ENCODE measurements at places on chromosomes 12 and 14.
A peak's percentile ranks its signal among the peaks of the same experiment; 100 is the strongest.

DNA sequence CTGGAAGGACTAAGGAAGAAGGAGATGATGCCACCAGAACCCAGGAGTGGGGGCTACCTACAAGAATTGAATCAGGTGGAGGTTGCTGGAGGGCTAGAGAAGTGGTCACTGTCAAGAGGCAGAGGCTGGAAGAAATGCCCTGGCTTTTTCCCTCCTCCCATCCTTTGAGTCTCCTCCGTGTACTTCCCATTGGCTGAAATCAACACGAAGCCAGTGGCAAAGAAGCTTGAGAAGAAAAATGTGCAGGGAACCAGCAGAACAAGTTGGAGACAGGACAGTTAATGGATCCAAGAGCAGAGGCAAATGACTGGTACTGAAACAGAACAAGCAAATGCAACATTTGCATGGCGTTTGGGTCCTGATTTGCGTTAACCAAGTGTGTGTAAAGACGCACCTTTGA lies 9.1 kb upstream of the FBLN5 start:
- no peak overlapping the region for H3K4me3 ChIP-seq
- no peak for DNase-seq
- H3K36me3 ChIP-seq, result no peaks in the 10 kb centered on the region
- peaks cover 9% of the 10 kb centered on the region for H3K4me1 ChIP-seq

- H3K36me3 ChIP-seq, result no peaks in the 10 kb centered on the region
- no peaks in the 10 kb centered on the region for H3K4me1 ChIP-seq
- no peak overlapping the region for H3K27ac ChIP-seq
- no peak overlapping the region for H3K4me3 ChIP-seq
- DNase-seq, result no peak
These were observed 136.8 kb upstream of the PTPRB start for GRCh38 chr12:70774055-70774454.

GRCh38 chr12:92938018-92938417 lies 8.9 kb upstream of the EEA1 start:
- H3K36me3 ChIP-seq, result no peaks in the 10 kb centered on the region
- H3K27me3 ChIP-seq, result no peaks in the 10 kb centered on the region
- no peak for DNase-seq
- H3K4me3 ChIP-seq, result no peak overlapping the region

DNA sequence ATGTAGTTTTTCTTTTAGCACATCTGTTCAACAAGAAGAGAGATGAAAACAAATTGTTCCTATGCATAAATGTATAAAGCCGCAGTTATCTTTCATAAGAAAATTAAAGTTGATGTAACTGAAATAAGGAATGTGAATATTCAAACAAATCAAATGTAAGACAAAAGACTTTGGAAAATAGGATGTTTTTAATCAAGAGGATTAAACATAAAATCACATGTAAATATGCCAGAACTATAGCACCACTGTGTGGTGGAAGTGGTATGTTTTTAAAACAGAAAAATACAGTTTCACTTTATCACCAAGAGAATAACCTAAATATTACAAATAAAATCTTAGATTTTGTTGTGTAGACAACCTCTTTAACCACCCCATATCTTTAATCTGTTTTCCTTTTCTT lies 40.4 kb downstream of the CAPS2 start:
- H3K4me3 ChIP-seq, result no peak overlapping the region
- DNase-seq, result no peak
- peaks cover 3% of the 10 kb centered on the region for H3K4me1 ChIP-seq
- no peak overlapping the region for H3K27ac ChIP-seq

DNA sequence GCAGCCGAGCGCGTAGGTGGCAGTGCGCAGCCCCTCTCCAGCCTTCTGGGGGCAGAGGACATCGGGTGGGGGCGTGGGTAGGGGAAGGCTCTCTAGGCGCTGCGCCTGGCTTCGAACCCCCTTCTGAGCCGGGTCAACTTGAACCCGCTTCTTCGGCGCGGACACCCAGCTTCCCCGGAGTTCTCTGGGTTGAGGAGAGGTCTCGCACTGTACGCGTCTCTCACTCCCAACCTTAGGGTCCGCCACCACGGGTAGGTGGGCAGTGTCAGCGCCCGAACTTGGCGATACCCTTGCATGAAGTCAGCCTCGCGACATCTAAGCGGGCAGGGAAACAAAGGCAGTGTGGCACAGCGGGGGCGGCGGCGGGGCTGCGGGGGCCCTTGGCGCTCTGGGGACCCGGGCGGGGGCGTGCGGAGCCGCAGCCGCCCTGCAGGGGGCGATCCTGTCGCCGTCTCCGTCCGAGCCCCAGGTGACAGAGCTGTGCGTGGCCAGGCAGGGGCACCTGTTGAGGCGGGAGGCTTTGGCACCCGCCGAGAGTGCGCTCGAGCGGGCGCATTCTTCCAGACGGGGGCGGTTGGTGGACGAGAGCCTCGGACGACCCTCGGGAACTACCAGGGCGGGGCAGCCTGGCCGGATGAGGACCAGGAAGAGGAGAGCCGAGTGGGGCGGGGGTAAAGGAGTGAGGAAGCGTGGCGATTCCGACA lies 1.1 kb downstream of the GALNT16 start:
- peaks cover 11% of the 10 kb centered on the region for H3K4me1 ChIP-seq
- DNase-seq, result peak; percentile 76
- peaks cover 40% of the 10 kb centered on the region for H3K27me3 ChIP-seq
- H3K27ac ChIP-seq, result peak overlapping the region; percentile 64
- peak overlapping the region; percentile 90 for H3K4me3 ChIP-seq

- DNase-seq, result no peak
- peak overlapping the region; percentile 82 for H3K27ac ChIP-seq
- H3K36me3 ChIP-seq, result no peaks in the 10 kb centered on the region
- H3K4me1 ChIP-seq, result peaks cover 27% of the 10 kb centered on the region
- no peaks in the 10 kb centered on the region for H3K27me3 ChIP-seq
These were observed 198.0 kb upstream of the EEA1 start for GRCh38 chr12:93127107-93127560.

GRCh38 chr12:49537231-49537751 lies 1.5 kb upstream of the KCNH3 start:
- peak overlapping the region; percentile 58 for H3K4me3 ChIP-seq
- no peaks in the 10 kb centered on the region for H3K36me3 ChIP-seq
- H3K27me3 ChIP-seq, result peaks cover 51% of the 10 kb centered on the region

GRCh38 chr12:31647086-31647491 lies 12.4 kb upstream of the ETFBKMT start:
- H3K36me3 ChIP-seq, result no peaks in the 10 kb centered on the region
- peaks cover 5% of the 10 kb centered on the region for H3K4me1 ChIP-seq
- no peak overlapping the region for H3K27ac ChIP-seq

DNA sequence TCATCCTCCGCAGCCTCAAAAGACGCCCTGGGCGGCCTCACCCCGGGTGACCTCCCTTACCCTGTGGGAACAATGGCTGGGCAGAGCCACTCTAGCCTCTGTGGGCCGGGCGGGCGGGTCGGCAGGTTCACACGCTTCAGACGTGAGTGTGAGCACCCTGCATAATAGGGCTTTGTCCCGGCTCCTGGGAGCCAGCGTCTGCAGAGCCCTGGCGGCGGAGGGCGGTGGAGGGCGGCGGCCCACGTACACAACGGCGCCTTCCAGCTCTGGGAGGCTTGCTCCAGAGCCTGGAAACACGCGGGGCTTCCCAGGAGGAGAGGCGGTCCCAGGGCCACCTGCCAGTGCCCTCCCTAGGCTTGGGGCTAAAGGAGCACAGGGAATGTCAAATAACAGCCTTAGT lies 205.6 kb downstream of the BCL11B start:
- H3K36me3 ChIP-seq, result no peaks in the 10 kb centered on the region
- no peak overlapping the region for H3K4me3 ChIP-seq
- no peak overlapping the region for H3K27ac ChIP-seq
- no peaks in the 10 kb centered on the region for H3K27me3 ChIP-seq

GRCh38 chr14:89027097-89027740 lies 202.8 kb downstream of the TTC8 start:
- H3K4me3 ChIP-seq, result peak overlapping the region; percentile 87
- H3K4me1 ChIP-seq, result no peaks in the 10 kb centered on the region
- no peak overlapping the region for H3K27ac ChIP-seq

DNA sequence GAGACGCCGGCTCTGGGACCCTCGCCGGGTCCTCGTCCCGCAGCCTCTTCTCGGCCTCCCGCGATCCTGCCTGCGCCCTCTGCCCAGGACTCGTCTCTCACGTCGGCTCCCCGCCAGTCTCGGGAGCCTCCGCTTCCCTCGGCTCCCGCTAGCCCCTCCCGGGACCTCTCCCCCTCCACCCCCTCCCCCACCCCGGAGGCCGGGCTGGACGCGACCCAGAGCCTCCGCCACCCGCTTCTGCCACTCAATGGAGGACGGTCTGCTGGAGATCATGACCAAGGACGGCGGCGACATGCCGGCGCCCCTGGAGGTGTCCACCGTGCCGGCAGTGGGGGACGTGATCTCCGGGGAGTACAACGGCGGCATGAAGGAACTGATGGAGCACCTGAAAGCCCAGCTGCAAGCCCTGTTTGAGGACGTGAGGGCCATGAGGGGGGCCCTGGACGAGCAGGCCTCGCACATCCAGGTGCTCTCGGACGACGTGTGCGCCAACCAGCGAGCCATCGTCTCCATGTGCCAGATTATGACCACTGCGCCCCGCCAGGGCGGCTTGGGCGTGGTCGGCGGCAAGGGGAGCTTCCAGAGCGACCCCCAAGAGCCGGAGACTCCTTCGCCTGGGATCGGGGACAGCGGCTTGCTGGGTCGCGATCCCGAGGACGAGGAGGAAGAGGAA lies 568 bp downstream of the CCDC184 start:
- no peaks in the 10 kb centered on the region for H3K36me3 ChIP-seq
- H3K27me3 ChIP-seq, result peaks cover 42% of the 10 kb centered on the region
- peak overlapping the region; percentile 57 for H3K4me3 ChIP-seq

DNA sequence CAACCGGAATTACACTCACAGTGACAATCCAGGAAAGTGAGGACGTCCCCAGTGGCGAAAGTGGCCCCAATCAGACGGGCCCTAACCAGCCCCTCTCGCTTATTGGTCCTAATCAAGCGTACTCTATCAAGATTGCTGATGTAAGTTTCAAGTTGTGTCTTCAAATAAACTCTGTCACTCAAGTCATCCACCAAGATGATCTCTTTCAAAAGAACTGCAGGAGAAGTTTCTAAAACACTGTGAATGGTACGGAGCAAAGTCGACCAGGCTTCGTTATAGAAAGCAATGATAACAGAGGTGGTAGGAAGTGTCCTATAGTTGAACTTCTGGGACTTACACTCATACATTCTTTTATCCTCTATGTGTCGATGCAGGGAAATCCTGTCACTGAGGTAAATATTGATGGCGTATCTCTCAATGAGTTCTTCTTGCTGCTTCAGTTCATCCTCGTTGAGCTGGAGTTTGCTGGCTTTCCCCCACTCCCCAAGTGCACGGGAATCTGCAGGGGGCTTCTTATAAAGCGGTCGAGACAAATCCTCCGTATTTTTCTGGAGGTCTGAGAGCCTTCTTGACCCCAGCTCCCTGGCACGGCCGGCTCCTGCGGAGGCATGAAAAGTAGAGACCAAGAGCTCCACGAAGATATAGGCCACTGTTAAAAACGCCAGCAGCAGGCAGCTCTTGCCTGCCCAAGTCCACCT lies 604 bp downstream of the GALNT4 start:
- peak overlapping the region; percentile 87 for H3K27ac ChIP-seq
- peaks cover 25% of the 10 kb centered on the region for H3K4me1 ChIP-seq
- no peak for DNase-seq
- H3K4me3 ChIP-seq, result peak overlapping the region; percentile 76
- H3K27me3 ChIP-seq, result no peaks in the 10 kb centered on the region

DNA sequence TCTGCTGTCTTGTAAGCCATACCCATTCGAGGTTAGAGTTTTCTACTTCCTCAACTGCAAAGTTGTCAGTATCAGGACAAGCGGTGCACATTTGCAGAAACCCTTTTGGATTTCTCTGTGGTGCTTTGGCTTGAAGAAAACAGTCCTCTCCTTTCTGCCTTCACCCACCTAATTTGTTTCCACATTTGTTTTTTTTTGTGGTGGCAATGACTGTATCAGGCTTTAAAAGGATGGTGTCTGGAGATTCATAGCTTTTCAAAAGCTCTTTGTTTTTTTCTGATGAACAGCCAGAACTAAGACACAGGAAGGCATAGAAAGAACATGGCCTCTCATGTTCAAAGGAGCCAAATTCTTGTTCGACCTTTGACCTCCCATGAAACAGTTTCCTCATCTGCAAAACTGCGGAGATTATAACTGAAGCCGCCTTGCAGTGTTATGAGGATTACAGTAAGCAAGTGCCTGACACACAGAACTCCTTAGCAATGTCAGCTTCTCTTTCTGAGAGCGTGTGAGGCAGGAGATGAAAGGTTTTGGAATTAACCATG lies 270.6 kb upstream of the TBX3 start:
- no peak overlapping the region for H3K4me3 ChIP-seq
- DNase-seq, result no peak
- H3K4me1 ChIP-seq, result peaks cover 19% of the 10 kb centered on the region
- peak overlapping the region; percentile 90 for H3K27ac ChIP-seq
- no peaks in the 10 kb centered on the region for H3K27me3 ChIP-seq

- H3K36me3 ChIP-seq, result no peaks in the 10 kb centered on the region
- H3K4me3 ChIP-seq, result no peak overlapping the region
- no peak for DNase-seq
- H3K27me3 ChIP-seq, result no peaks in the 10 kb centered on the region
- H3K27ac ChIP-seq, result no peak overlapping the region
- H3K4me1 ChIP-seq, result no peaks in the 10 kb centered on the region
These were observed 22.5 kb upstream of the SYCP3 start for GRCh38 chr12:101761781-101762180.

DNA sequence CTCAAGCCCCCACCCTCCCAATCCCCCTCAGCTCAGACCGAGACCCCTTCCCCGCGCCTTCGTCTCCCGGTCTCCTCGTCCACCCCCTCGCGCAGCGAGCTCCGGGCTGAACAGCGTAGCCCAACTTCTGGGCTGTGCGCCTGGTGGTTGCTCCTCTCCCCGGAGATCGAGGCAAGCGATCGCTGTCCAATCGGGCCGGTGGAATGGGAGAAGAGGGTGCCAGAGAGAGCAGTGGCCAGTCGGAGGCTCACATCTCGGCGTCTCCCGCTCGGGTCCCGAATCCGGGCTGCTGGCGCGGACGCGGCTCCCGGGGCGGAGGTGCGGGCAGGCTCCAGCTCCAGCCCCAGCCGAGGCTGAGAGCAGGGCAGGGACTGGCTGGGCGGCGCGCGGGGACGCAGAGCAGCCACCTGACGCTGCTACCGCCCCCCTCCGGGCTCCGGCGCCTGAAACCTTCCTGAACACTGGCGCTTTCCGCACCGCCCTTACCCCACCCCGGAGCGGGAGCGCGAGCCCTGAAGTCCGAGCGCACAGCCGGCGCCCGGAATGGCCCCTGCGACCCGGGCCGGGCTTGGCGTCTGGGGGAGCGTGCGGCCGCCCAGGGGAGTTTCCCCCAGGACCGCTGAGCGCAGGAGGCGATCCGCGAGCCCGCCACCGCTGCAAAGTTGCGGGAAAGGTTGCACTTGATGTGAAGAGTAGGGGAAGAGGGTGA lies 508 bp upstream of the KCNH5 start:
- DNase-seq, result peak; percentile 70
- H3K27ac ChIP-seq, result no peak overlapping the region
- H3K4me3 ChIP-seq, result peak overlapping the region; percentile 17
- H3K4me1 ChIP-seq, result no peaks in the 10 kb centered on the region

- H3K27me3 ChIP-seq, result no peaks in the 10 kb centered on the region
- no peak for DNase-seq
- no peaks in the 10 kb centered on the region for H3K4me1 ChIP-seq
- H3K36me3 ChIP-seq, result no peaks in the 10 kb centered on the region
These were observed 1031.0 kb upstream of the ATXN7L3B start for GRCh38 chr12:73506611-73507010.

Data from hepatocyte (in vitro differentiated cells).